HS-5 (cell line): ENCODE measurements at places on chromosomes 12 and 14.

GRCh38 chr12:38633511-38633910 lies 271.9 kb downstream of the CPNE8 start:
- DNase-seq = no peak

- no peak for DNase-seq
These were observed 40.5 kb downstream of the DIO3 start for GRCh38 chr14:101601606-101602465.

- DNase-seq = no peak
These were observed 3.7 kb upstream of the TAMALIN start for GRCh38 chr12:52003016-52003550.

- DNase-seq = peak; percentile 100
These were observed at the start of gene TPCN1 for GRCh38 chr12:113221181-113221996. TPCN1 (plus strand) TSS chr12:113221464; CDS start chr12:113226853, 5,389 bp downstream.

- DNase-seq = no peak
These were observed 109.2 kb upstream of the FUT8 start for GRCh38 chr14:65303190-65303898.

DNA sequence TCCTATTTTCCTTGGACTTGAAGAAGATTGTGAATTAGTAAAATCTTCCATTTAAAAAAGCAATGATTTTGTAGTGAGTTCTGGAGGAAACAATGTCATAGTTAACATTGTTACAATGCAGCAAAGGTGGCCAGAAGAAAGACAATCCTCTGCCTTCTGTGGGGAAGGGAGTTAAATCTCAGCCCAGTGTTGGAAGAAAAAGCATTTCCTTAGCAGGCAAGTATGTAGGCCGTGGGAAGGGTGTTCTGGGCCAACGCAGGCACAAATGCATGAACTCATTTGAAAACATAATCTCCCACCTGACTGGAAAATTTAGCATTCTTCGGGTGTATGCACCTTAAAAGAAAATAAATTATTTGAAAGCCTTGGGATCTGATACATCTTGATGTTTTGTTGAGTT lies 258.6 kb downstream of the ADAMTS20 start:
- no peak for DNase-seq

DNA sequence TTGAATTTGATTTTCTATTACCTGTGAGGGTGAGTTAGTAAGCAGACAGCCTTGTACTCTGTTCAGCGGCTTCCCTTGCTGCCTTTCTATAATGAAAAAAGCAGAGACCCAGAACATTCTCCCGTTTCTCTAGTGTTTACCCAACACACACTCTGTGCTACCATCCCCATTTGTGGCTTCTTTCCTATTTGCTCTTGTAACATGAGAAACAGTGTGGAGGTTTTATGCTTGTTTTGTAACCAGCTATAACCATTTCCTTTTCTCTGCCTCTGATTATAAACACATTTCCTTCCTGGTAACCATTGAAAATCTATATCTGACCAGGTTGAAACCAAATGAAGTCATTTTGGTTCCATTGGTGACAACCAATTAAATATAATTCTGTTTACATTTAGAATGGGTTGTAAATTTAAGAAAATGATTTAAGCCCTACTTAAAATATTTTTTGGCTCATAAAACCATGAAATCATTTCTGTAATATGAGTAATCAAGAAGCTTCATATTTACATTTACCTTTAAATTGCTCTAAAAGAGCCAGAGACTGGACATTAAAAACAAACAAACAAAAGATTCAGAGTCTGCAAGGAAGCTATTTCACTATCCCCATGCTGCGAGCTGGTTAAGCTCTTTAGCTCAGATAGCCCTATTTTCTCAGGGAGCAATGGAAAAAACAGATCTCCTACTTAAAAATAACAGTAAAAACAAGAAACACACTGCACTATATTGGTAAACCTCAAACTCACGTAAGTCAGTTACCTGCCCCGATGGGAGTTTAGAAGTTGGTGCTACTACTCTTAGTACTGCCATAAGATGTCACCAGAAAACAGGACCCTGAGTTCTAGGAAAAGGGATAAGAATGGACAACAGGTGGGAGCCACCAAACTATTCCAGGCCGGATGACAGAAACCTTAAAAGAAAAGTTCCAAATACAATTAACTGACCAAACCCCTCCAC lies 206.5 kb upstream of the EEA1 start:
- DNase-seq = no peak

DNA sequence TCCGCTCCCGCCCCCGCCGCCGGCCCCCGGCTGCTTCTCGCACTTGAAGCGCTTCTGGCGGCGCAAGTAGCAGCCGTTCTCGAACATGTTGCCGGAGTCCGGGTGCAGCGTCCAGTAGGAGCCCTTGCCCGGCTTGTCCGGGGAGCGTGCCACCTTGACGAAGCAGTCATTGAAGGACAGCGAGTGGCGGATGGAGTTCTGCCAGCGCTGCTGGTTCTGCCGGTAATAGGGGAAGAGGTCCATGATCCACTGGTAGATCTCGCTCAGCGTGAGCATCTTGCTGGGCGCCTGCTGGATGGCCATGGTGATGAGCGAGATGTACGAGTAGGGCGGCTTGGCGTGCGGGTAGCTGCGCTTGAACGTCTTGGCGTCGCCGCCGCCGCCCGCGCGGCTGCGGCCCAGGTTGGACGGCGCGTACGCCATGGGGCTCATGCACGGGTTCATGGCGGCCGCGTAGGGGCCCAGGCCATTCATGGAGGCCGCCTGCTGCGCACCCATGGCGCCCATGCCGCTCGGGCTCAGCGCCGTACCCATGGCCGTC lies 3.0 kb downstream of the FOXA1 start:
- no peak for DNase-seq

GRCh38 chr14:104473244-104473565 lies 106.4 kb upstream of the C14orf180 start:
- DNase-seq = no peak

DNA sequence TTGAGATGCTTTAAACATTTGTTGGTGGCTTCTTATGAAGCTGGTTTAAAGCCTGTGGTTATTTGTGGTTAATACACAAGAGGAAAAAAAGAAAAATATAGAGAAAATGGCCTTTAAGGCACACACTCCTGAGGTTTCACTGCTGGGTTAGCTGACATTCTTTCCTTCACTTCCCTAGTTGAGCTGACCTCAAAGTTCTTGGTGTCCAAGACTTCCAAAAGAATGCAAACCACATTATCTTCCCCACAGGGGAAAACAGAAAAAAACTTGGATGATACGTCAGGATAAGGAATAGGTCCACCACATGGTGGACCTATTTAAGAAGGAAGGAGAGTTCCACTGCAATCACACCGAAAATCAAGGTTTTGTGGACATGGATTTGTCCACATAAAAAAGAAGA lies 94.3 kb downstream of the SLC25A21 start:
- no peak for DNase-seq

DNA sequence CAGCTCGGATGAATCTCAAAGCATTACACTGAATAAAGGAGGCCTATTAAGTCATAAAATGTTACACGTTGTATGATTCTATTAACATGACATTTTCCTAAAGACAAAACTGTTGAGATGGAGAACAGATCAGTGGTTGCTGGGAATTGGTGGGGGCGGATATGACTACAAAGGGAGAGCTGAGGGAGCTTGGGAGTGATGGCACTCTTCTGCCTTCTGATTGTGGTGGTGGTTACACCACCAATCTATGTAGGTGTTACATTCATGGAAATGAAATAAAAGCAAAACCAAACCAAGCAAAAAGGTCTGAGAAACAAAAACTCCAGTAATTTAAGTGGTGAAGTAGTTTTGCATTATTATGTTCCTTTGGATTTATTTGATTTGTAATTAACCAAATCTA lies 16.4 kb upstream of the EVL start:
- DNase-seq = no peak

- DNase-seq = no peak
These were observed 20.4 kb downstream of the MAP3K9 start for GRCh38 chr14:70788898-70789297.

DNA sequence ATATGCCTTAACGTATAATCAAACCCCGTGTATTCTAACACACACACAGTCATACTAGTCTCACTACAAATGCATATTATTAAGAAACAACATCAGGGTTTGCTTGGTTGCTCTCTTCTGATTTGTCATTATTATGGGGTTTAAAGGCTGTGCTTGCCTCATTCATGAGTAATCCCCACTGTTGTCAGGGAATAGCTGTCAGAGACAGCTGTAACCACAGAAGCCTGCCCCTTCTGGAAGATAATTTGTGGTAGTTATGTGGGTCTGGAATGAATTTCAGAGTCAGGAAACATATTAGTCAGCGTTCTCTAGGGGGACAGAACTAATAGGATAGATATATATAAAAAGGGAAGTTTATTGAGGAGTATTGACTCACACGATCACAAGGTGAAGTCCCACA lies 456.9 kb upstream of the TMEM132C start:
- peak; percentile 94 for DNase-seq

DNA sequence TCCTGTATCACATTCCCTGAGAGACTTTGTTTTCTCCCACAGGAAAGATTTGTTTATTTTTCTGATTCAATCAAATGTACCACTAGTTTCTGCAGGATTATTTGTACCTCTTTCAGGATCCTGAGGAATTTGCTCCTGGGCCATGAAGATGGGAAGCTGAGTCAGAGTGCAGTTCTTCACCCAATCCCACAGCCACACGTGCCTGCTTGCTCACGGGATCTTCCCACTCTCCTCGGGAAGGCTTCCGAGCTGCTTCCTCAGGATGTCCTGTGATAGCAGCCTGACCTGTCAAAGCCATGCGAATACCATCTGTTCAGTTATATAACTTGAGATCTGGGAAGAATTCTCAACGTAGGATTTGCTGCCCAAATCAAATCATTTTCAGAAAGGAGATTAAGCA lies 41.8 kb upstream of the HIF1A start:
- DNase-seq = peak; percentile 54

GRCh38 chr14:91021991-91022621 lies 38.3 kb downstream of the RPS6KA5 start:
- peak; percentile 15 for DNase-seq

DNA sequence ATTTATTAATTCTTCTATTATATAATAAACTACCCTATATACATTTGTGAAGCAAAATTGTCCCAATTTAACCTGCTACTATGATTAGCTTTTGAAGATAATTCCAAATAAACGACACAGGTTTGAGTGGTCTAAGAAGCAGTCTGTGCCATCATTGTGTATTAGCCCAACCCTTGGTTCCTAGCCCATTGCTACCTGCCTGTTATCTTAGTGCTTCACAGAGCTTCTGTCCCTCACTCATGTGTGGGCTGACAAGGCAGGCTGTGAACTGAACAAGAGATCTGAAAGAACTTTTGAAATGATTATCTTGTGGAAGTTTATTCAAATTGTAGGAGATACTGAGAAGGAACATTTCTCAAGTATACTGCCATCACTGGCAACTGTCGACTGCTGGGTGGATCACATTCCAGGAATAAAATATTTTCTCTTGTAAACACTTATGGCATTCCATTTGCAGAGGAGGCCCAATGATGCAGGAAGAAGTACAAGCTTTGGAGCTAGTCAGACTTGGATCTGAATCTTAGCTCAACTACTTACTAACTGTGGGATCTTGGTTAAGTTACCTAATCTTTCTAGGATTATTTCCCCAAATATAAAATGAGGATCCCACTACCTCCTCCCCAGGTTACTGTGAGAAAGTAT lies 7.8 kb upstream of the MTERF2 start:
- no peak for DNase-seq

DNA sequence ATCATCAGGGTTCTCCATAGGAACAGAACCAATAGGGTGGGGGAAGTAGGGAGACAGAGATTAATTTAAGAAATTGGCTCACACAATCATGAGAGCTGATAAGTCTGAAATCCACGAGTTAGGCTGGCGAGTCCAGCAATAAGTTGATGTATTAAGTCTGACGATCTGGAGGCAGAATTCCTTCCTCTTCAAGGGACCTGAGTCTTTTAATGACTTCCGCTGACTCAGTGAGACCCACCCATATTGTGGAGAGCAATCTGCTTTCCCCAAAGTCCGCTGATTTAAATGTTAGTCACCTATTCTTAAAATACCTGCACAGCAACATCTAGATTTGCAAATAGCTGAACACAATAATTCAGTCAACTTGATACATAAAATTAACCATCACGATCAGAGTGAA lies 97.8 kb downstream of the SPTSSA start:
- DNase-seq = no peak

DNA sequence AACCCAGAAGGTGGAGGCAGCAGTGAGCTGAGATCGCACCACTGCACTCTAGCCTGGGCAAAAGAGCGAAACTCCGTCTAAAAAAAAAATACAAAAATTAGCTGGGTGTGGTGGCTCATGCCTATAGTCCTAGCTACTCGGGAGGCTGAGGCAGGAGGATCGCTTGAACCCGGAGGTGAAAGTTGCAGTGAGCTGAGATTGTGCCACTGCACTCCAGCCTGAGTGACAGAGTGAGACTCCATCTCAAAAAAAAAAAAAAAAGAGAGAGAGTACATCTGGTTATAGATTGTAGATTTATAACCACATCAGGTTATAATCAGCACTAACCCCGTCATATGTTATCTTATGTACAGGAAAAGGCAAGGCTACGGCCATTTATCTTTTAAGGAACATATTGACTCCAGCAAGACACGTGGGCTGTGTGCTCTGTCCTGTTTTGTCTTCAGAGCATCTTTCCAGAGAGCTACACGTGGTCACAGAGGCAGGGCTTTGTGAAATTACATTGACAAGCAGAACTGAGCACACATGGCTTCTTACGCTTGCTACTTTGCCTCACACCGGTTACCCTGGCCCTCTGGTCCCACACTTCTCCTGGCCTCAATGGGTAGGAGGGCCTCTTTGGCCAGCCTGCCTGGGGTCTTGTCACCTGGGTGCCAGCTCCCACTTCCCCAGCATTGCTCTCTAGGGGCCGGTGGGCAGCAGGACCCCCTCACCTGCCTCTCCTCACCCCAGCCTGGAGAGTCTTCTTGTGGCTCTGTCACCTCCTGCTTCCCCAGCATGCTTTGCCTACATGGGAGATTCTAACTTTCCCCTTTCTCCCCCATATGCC lies 6.8 kb upstream of the DYNC1H1 start:
- no peak for DNase-seq

DNA sequence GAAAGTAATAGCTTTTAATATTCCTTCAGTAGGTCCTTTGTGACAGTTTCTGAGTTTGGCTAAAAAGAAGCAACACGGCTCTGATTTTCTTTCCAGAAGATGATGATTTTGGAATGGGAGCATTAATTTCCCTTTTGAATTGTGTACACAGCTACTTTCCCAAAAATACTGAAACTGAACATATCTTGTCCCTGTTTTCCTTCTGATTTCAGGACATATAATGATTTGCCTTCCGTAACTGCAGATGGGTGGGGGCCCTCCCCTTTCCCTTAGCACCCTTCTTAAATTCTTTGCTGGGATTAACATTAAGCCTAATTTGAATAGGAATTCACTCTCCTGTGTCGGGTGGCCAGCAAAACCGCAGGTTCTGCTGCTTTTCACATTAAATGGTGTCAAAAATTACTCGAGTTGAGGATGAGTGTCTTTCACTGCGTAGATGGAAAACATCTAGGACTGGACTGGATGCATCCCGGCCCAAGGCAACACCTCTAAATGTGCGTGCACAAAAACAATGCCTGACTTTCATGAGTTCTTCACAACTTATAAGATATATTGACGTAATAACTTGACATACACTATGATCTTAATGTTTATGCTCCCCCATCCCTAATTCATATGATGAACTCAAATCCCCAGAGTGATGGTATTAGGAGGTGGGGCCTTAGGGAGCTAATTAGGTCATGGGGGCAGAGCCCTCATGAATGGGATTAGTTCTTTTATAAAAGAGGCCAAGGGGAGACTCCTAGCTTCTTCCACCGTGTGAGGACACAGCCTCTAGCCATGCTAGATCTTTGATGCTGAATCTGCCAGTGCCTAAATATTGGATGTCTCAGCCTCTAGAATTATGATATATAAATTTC lies 158.1 kb downstream of the AEBP2 start:
- no peak for DNase-seq

GRCh38 chr12:125100551-125101434 lies 35.6 kb downstream of the AACS start:
- no peak for DNase-seq

GRCh38 chr14:64971943-64972791 lies at the start of gene RAB15:
RAB15 (minus strand) TSS chr14:64972336; CDS start chr14:64972076, 260 bp downstream.
- DNase-seq = no peak
